Germinal center (tissue), 1 donor: ENCODE measurements at places on chromosomes 11 and 22.
A peak's percentile ranks its signal among the peaks of the same experiment; 100 is the strongest.

DNA sequence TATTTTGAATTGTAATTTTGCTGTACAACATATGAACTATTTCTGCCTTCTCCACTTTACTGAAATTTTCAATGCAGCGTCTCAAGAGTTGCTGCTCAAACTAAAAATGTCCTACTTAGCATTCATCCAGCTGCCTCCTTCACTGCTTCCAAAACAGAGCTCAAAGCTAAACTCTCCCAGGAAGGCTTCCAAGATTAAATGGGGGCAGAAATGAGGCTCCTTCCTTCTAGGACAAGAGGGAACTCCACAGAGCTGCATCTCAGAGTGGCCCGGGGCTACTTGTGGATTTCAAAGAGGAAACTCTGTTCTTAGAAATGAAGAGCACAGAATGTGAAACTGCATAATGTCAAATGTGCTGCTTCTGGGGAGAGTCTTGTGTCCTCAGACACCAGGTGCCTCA lies 295.9 kb upstream of the NCAM1 start:
- DNase-seq = no peak

GRCh38 chr22:24008022-24008283 lies 2.7 kb upstream of the GSTT4 start:
- DNase-seq = no peak

GRCh38 chr22:19840955-19841640 lies 13.6 kb downstream of the GNB1L start:
- DNase-seq = no peak

GRCh38 chr11:44468345-44468988 lies 97.0 kb upstream of the CD82 start:
- no peak for DNase-seq

- no peak for DNase-seq
Observed at GRCh38 chr11:20584093-20584774, 15.2 kb upstream of the SLC6A5 start.

DNA sequence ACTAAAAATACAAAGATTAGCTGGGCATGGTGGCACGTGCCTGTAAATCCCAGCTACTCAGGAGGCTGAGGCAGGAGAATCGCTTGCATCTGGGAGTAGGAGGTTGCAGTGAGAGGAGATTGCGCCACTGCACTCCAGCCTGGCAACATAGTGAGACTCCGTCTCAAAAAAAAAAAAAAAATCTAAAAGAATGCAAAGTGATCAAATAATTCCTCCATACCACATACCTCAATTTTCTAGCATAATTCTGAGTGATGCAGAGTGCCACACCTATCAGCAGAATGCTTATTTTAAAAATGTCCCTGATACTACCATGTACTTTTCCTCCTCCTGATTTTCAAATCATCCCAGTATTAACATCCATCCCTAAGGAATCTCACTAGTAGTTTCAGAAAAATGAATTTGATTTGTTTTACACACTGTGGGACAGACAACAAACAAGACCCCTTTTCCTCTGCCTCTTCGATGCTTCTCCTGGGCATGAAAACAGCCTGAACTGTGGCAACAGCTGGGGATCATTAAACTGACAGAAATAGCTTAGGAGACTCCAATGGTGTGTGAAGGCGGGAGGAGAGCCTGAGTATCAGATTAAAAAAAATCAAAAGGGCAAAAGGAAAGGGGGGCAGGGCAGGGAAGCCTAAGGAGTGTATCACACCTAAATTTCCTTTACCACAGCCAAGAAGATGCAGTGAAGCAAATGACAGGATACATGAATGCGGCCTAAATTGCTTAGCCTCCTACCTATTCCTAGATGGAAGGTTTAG lies 114.7 kb downstream of the SGSM3 start:
- DNase-seq = no peak

DNA sequence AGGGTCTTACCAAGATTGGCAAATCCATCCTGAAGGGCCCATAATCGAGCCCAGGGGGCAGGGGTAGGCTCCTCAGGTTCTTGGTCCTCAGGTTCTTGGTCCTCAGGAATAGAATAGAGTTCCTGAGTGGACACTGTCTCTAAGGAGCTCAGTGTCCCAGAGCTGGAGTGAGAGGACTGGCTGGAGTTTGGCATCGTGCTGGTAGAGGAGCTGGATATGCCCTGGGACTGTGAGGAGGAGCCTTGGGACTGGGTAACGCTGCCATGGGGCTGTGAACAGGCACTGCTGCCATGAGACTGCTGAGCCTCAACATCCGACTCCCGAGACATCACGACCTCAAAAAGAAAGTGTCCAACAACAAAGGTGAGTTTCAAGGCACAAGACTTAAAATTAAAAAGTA lies 7.2 kb downstream of the CHEK2 start:
- DNase-seq = no peak

GRCh38 chr11:47514825-47515647 lies 37.9 kb downstream of the CELF1 start:
- DNase-seq = peak; percentile 23

DNA sequence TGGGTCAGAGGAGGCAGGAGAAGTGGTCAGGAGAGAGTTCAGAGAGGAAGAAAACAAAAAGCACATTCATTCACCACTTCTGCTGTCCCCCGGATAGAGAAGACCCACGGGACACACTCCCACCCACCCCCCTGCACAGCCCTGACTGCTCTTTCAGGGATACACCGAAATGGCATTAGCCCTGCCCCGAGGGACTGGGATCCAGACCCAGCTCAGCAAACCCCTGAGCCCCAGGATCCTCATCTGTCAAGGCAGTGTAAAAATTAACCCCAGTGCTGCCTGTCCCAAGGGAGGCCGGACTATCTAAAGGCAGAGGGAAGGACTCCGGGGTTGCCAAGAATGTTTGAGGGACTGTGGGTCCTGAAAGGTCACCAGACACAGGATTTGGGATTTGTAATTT lies 31.2 kb downstream of the TPBGL start:
- no peak for DNase-seq

GRCh38 chr22:44729391-44730021 lies 22.9 kb upstream of the ARHGAP8 start:
- no peak for DNase-seq

DNA sequence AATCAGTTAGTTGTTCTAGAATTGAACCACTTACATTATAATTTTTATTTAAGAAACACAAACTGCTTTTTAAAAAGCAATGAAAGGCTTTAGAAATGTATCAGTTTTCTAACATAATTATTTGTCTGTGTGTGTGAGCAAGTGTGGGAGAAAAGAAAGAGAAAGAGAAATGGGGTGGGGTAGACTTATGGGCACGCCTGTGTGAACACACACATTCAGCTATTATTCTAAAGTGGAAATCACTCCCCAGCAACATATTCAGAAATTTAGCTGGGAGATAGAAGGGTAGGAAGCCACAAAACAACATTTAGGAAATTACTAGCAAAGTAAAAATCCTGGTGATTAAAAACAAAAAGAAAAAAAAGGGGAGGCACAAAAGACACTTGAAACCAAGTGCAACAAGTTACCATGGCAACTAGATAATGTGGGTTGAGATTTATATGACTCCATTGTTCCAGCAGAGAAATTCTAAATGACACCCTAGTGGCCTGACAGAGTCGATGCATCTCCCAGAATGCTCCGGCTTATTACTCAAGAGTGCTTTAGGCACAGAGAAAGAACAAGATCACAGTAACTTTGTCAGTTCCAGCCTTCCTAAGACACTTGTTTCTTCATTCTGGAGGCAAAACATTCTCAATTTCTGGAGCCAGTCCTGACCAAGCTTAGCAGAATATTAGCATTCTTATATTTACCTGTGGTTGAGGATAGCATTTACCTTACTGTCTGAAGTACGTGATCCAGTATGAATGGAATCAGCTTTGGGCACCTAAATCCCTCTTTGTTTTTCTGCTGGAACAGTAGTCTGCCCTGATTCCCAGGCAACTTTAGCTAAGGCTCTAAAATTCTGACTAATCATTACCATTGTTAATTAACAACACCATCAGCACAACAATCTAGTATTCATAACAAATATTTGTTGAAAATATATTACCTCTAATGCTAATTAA lies 444.4 kb downstream of the DLG2 start:
- DNase-seq = peak; percentile 41
